ENCODE measurements at places on chromosomes 7 and 10. TPM values are rescaled to one million over a fixed set of nuclear protein-coding genes. Genes with fewer than 3 reads are reported as not detected.

- no peak for DNase-seq
These were observed 456 bp downstream of the PGAM2 start for GRCh38 chr7:44064791-44065430.

The THNSL1 gene
- 4.0 TPM for total RNA-seq

DNA sequence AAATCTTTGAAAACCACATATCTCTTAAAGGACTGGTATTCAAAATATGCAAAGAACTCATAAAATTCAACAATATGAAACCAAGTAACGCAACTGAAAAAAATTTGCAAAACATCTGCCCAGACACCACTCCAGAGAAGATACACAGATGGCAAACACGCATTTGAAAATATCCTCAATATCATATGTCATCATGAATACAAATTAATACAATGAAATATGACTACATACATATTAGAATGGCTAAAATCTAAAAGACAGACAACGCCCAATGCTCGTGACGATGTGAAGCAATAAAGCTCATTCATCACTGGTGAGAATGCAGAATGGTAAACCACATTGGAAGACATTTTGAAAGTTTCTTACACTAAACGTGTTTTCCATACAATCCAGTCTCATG lies 770.1 kb upstream of the CELF2 start:
- DNase-seq: no peak

The ADCY1 gene
- total RNA-seq: 0.26 TPM

The SGMS1 gene
- total RNA-seq: 34.2 TPM

DNA sequence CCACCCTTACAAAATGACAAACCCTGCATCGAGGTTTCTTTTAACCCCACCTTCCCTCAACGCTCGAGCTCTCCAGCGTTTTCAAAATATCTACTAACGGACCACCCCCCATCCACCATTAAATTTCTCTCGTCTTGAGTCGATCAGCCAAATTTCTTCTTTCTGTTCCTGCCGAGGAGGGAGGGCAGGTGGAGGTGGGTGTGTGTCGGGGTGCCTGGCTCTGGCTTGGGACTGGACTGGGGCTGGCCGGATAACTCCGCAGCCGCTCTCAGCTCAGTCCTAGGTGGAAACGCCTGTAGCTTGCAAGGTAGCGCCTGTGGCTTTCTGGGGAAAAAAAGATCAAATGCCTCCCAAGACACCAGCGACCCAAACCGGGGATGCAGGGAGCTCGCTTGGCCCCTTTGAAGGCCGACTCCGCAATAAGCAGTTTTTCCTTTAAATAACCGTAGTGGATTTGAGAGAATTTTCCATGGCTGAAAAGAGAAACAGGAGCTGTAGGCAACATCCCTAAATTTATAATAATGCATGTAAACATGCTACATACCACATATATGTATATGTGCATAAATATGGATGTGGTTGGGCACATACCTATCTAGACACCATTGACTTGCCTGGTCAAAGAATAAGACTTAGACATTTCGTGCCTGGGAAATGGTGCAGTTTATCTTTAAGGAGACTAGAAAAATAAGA lies 1.9 kb upstream of the TMEM178B start:
- no peak for DNase-seq

- DNase-seq: no peak
These were observed 244.2 kb upstream of the POM121L12 start for GRCh38 chr7:52791176-52791700.

- DNase-seq: no peak
These were observed 25.1 kb downstream of the MINDY4 start for GRCh38 chr7:30796105-30796869.

The CUBN gene
- 2.0 TPM for total RNA-seq

GRCh38 chr10:15316871-15317464 lies 54.1 kb downstream of the FAM171A1 start:
- no peak for DNase-seq

DNA sequence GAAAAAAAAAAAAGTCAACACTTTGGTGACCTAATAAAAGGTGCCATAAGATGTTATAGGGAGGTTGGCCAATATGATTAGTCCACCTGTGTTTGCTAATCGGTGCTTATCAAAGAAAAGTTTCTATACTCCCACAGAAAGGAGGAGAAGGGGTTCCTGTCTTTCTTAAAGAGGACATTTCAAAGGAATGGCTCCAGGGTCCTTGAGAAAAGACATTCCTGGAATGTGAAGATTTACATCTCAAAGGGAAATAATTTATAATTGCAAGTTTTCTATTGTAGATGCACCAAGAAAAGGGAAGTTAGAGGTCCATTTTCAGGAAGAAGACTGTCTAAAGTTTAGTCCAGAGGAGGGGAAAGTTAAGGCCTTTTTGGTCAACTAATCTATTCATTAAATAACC lies 715.3 kb downstream of the NXPH1 start:
- no peak for DNase-seq

DNA sequence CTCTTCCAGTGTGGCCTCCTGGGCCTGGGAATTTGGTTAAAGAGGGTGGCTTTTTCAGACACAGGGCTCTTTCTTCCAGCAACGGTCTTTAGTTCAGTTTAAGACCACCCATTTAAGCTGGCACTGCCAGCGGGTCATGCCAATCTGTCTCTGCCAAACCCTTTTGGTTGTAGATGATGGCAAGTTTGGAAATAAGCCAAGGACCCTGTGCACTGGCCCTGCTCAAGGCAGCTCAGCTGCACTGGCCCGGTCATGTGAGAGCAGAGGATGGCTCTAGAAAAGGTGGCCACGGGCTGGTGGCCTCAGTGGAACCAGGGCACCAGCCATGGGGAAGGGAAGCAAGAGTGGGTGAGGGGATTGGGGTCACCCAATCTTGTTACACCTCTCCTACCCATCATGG lies 294.1 kb downstream of the GLRX3 start:
- no peak for DNase-seq

DNA sequence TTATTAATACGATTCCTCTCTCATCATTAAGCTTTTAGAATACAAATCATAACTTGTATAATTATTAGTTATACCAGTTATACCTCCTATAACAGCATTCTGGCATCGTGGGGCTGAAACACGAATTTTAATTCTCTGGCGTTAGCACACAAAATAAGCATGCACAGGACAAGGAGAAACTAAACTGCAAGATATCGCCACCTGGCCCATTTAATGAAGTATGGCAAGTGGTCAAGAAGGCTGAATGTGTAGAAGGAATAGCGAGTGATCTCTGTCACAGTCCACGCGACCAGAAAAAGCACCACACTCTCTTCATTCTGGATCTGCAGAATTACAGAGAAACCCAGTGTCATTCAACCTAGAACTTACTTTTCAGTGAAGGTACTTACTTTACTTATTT lies 18.1 kb downstream of the HACD1 start:
- peak; percentile 24 for DNase-seq

The GDF2 gene
- total RNA-seq: not detected

DNA sequence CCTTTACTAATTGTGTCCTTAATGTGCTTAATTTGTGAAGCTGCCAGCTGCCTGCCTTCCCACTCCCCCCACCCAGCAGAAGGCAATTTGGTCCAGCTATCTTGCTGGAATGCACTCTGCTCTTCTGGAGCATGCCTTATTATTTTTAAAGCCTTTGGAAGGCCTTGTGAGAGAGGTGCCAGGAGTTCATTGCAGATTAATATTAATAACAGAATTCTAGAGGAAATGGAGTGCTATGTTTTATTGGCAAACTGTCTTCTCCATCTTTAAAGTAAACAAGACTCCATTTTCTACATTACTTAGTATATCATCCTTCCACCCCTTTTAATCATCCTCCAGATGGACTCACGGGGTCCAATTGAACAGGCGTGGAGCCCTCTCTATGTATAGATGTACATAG lies 50.8 kb upstream of the ZNF32 start:
- DNase-seq: no peak

DNA sequence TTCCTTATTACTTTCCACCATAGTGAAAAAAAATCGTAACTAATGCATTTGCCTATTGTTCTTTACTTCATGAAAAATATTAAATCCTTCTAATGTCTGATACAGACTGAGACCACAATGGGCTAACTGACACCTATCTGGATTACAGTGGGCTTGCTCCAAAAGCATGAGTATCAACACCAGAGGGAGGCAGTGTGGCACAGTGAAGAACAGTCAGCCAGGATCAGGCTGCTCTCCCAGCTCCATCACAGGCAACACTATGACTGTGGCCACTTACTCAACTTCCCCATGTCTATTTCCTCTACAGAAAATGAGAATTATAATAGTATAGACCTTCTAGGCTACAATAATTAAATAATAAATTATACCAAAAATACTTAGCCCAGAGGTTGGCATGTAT lies 97.2 kb downstream of the SLC25A13 start:
- DNase-seq: no peak

- DNase-seq: peak; percentile 37
These were observed 7.2 kb upstream of the SRI start for GRCh38 chr7:88226886-88227516.

GRCh38 chr10:5095687-5096086 lies 1.5 kb downstream of the AKR1C3 start:
- no peak for DNase-seq

DNA sequence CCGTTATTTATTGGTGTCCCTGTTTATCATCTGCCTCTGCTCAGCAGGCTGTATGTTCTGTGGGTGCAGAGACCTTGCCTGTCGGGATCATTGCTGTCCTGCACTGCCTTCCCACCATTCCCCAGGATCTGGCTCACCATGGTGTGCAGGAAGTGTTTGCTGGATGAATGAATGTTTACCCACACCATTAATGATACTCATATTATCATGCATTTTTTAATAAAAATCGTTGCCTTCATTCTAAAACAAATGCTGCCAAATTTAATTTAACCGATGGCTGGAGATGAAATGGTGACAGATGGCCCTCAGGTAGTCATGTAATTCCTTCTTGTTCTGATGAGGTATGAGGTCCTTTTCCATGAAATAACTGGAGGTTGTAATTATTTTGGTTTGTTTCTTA lies 22.5 kb downstream of the PLPP4 start:
- DNase-seq: no peak

The NPY gene
- not detected for total RNA-seq

DNA sequence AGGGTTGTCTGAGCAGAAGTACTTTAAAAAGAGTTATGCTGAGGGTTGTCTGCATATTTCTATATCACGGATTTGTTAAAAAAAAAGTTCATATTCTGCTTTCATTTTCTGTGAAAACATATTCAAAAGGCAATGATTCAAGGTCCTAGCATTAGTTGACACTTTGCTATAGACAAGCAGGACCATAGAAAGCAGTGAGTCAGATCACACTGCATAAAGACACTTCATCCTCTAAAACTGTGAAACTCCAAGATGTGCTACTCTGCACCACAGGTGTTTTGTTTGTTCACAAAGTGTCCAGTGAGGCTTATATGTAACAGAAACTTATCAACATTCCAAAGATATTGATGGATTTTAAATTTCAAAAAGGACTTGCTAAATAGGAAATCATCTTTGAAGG lies 47.0 kb downstream of the SPAM1 start:
- DNase-seq: no peak

- no peak for DNase-seq
These were observed 87.8 kb downstream of the NRCAM start for GRCh38 chr7:108368466-108368865.
